ENCODE measurements at places on chromosomes 2 and 18.

DNA sequence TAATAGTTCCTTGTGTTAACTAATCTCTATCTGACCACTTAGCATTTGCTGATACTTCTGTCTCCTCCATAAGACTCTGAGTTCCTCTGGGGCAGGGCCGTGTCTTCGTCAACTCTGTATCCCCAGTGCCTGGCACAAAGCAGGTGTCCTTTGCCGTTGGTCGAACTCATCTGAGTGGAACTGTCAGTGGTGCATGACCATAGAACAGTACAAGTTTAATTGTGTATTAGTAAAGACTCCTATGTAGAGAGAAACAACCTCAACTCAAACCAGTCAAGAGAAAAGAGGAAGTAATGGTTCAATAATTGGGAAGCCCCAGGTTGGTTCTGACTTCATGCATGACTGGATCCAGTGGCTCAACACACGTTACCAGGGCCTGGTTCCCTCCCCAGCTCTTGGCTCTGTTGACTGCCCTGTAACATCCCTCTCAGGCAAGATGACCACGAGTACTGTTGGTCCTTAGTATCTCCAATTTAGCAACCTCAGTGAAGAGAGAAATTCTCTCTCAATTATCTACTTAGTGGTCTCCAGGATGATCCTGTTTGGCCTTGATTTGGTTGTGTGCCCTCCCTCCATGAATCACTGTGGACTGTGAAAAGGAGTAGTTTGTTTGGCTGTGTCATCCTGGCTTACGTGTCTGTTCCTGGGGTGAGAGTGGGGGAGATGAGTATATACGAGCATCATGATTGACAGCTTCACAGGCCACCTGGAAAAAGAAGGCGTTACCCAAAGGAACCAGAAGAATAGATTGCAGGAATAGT lies 58.5 kb upstream of the MSH6 start:
- DNase-seq = no peak

GRCh38 chr2:101063352-101064124 lies 61.4 kb downstream of the RPL31 start:
- DNase-seq = peak; percentile 23

DNA sequence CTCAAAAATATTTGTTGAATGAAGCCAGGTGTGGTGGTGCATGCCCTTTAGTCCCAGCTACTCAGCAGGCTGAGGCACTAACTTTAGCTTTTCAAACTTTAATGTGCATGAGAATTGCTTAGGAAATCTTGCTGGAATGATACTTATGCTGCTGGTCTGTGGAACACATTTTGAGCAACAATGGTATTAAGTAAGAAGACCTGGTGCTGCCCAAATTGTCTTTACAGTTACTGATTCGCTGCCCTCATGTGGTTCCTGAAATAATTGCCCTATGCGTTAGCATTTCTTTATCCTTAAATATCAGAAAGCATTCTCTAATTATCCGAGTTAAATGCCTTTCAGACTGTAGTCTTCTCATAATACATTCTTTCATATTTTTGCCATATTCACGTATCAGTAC lies 76.0 kb upstream of the SESTD1 start:
- no peak for DNase-seq

DNA sequence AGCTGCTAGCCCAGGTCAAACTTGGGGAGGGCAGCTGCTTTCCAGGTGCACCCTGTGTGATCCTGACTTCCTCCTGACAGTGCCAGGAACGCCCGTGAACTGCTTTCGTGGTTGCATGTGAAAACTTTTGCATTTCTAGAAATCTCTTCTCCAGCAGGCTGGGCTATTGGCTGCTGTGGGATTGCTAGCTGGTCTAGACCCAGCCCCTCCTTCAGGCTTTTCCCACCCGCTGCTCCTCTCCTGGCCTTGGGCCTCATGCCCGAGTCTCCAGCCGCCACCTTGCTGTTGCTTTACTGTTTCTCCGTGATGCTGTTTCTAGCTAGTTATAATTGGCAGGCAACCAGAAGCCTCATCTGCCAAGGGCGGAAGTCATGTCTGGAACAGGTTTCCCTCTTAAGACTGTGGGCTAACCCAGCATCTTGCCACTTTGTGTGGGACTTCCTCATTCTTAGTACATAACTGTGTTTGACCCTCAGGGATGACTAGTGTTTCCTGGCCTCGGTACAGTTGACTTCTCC lies 27.0 kb upstream of the MGAT4A start:
- DNase-seq = peak; percentile 86

DNA sequence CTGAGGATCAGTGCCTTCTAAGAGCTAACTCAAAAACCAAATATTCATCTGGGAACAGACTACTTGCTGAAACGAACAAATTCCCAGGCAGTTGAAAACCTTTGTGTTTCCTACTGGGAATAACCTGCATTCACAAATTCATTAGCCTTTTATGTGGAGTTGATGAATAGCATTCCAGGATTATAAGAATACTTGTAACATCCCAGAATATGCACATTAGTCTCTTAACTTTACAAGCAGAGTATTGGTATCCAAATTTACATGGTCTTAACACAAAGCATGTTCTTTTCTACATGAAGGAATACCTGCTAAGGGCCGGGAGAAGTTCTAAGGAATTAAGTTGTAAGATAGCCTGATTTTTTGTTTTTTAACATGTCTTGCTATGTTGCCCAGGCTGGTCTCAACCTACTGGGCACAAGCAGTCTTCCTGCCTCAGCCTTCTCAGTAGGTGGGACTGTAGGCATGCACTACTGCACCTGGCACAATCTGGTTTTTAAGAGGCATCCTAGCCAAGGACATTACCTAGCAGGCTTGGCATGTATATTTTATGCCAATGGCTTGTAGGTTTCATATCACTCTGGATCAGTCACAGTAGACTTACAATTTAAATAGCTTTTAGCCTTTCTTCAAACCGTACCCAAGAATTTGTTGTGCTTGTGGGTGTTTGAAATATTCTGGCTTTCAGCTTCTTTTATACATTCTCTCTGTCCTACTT lies 50.7 kb downstream of the MGAT5 start:
- no peak for DNase-seq

- no peak for DNase-seq
Observed at GRCh38 chr2:181376442-181376841, 80.7 kb upstream of the ITGA4 start.
